ENCODE measurements at places on chromosomes 16 and 17.

GRCh38 chr17:76796081-76796480 is 58.2 kb downstream of the MFSD11 start:
- no peak for DNase-seq

GRCh38 chr16:49531931-49532840 is 158.6 kb downstream of the C16orf78 start:
- DNase-seq: no peak

- DNase-seq: no peak
Observed at GRCh38 chr17:45993962-45994627, 5.0 kb upstream of the STH start.

DNA sequence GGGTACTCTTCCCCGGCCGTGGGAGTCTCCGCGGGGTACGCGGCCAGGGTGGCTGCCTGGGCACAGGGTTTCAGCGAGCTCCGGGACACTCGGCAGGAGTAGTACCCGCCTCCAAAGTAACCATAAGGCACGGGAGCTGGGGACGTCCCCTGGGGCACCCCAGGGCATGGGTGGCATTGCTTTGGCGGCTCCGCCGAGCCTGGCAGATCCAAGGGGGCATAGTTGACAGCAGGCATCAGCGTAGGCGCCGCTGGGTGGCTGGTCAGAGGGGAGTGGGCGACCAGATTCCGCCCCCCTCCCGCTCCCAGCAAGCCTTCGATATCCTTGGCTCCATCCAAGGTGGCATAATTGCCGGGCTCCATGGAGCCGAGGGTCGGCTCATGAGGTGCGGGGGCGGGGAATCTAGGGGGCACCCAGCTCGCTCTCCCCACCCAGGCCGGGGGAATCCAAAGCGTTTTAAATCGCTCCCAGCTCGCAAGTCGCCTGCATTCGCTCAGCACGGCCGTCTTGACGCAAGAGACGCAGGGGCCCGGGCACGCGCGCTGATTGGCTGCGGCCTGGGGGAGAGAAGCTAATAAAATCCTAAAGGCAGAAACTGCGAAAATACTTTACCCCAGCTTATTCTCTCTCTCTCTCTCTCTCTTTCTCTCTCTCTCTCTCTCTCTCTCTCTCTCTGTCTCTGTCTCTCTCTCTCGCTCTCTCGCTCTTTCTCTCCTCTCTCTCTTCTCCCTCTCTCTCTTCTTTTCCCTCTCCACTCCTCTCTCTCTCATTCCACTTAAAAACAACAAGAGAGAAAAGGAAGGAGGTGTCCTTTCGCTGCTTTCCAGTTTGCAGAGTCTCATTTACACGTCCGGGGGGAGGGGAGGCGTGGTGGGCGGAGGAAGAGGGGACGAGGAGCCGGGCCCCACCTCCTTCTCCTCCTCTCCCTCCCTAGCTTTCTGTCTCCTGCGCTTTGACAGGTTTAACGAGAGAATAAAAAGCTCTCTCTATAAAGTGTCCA is at the start of gene HOXB13:
Gene HOXB13, minus strand, starts transcription at position 519 of the 1,000 bp plus-strand sequence. Its CDS starts 157 bp downstream, at position 362.
- DNase-seq: no peak

DNA sequence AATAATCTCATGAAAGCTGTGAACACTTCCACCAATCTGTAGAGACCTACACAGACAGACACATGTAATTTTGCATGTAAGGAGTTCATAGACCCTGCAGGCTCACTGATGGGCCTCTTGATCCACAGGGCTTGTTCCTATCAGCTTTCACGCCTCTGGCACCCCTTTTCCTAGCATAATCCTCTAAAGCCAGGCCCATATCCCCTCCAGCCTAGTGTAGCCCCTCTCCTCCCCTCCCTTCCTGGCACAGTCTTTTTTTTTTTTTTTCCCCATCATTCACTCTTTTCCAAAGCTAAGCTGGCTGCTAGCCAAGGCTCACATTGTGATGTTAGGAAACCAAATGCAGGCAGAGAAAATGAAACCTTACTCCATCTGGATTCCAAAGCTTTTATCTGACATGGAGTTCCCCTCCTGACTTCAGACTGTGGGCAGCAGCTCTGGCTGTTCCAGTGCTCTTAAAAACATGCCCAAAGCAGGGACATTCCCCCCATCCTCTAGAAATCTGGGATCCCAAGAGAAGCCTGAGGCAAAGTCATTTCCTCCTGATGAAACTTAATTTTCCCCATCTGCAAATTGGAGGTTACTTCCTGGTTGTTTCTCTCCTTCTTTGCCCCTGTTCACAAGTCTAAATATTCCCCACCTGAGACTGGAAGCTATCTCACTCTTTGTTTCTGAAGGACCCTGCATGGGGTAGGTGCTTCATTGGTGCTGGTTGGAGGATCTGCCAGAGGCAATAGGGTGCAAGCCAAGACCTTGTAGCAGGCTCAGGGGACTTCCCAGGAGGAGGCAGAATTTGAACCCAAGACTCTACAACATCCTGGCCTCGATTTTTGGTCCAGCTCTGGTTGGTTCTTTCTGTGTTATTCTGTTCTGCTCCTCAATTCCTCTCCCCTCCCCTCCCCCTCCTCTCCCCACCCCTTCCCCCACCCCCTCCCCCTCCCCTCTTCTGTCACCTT is 9.9 kb upstream of the CCL5 start:
- DNase-seq: no peak

DNA sequence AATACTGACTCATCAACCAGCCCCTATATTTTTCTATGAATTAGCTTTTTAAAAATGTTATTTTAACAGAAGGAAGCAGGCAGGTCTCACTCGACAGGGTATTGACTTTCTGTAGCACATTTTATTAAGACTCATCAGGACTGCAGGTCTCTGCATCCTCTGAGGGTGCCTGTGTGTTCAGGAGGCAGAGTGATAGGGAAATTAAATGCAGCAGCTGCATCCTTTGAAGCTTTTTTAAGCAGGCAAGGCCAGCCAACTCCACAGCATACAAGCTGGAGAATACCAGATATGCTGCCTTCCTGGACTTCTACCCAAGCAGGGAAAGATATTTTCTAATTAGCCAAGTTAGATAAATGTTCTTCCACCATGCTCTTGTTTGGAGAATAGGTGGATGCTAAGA is 124.9 kb downstream of the WSCD1 start:
- DNase-seq: no peak

DNA sequence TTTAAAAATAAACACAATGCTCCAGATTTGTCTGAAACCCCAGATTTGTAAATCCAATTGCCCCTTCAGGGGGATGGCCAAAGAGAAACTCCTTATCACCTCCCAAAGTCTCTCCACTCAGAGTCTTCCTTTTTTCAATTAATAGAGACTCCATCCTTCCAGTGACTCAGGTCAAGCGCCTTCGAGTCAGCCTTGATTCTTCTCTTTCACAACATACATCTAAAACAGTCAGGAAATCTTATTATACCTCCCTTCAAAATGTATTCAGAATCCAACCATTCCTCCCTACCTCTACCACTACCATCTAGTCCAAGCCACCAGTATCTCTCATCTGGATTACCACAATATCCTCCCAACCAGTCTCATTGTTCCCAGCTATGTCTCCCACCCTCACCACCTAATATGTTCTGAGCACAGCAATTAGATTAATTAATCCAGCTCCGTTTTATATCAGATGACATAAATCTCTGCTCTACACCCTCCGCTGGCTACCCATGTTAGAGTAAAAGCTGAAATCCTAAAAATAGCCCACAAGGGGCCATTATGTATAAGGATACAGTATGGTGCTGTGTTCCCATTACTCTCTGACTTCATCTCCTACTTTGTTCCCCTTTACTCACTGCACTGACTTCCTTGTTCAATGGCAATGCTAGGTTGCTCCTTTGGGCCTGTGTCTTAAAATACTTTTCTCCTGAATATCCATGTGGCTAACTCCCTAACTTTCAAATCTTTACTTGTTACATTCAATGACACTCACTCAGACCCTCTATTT is 11.8 kb downstream of the SIAH1 start:
- no peak for DNase-seq

- DNase-seq: no peak
Observed at GRCh38 chr16:3945751-3946603, 65.5 kb upstream of the CREBBP start.

Data from activated naive CD4-positive, alpha-beta T cell (primary cell).